ENCODE measurements at places on chromosomes 1 and 21.
A peak's percentile ranks its signal among the peaks of the same experiment; 100 is the strongest.

DNA sequence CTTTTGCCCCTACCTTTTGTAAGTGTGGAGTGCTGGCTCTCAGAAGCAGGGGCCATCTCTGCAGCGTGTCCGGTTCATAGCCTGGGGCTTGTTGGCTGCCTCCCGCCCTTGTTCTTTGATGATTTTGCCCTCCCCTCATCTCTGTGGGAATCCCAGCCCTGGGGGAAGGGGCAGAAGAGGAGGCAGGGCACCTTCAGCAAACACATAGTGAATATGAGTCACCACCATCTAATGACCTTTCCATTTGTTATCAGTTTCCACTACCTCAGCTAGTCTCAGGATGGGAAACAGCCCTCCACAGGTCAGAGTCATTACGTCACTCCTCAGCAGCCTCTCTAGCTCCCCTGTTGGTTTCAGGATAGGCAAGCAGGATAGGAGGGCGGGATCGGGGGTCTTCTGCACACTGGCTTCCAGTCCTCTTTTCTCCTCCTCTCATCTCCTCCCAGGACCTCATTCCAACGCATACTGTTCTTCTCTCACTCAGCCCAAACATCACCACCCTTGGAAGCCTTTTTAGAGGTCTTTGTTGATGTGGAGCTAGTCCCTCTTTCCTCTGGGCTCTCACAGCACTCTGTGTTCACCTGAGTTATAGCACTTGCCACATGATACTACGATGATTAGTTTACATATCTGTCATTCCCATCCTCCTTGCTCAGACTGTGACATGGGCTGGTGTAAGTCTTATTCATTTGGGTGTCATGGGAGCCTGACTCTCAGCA lies 15.8 kb downstream of the GADD45A start:
- no peak for DNase-seq

DNA sequence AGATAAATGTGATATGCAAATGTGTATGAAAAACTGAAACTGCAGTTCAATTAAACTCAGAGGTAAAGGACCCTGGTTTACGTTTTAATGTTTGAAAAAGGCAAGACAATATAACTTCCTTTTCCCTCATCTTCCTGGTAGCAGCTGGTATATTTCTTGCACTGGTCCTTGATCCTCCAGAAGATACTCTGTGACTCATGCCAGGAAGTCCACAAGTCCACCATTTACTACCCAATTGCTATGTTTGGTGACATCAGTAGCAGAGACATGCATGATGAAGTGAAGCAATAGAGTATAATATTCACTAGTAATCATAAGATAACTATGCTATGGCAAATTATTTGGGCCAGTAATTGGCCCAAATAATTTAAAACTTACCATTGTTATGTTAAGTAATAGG lies 774.5 kb upstream of the NEGR1 start:
- no peak for DNase-seq

DNA sequence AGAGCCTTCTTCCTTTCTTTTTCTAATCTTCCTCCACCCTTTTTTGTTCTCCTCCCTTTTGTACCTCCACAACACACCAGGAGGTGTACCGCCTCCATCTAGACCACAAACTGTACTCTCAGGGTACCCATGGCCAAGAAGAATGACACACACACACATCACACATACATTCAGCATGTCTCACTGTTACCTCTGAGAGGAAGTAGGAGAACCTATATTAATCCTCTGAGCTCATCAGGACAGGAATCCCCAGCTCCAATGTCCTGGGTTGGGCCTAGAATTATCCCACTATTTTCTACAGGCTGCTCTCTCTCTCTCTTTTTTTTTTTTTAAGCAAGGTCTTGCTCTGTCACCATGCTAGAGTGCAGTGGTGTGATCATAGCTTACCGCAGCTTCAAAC lies 36.7 kb downstream of the ATP2B4 start:
- no peak for DNase-seq

DNA sequence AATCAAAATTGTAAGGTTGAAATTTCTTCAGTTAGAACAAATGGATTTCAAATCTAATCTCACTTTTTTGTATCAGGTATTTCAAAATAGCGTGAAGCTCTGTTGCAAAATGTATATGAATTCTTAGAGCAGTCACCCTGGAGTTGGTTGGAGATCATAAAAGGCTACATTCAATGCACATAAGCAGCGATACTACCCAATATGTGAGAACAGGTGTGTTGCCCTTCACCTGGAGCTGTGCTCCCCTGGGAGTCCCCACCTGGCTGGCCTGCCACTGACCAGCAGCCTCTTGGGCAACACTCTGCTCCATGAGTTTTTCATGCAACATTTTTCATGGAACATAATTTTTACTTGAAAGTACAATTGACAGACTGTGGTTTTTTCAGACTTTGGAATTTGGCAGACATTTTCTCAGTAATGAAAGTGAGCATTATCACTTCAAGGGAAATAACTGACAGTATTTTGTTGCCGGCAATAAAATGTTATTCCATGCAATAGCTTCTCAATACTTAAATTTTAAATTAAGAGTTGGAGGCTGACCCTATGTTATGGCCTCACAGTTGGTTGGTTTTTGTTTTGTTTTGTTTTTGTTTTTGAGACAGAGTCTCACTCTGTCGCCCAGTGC lies 95.1 kb downstream of the ST3GAL3 start:
- no peak for DNase-seq

DNA sequence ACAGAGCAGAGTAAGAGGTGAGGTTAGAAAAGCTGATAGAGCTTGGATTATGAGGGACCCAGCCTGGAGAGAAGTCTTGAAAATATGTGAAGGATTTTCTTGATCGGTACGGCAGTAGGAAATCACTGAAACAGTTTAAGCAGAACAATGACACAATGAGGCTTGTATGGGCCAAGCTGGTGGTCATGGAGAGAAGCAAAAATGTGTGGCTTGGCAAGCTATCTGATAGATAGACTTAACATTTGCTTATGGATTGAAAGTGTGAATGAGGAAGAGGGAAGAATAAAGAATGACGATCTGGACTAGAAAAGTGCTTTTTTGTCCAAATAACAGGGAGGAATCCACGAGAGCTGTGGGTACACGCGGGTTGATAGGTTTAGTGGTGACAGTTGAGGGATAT lies 15.4 kb upstream of the XPR1 start:
- no peak for DNase-seq

DNA sequence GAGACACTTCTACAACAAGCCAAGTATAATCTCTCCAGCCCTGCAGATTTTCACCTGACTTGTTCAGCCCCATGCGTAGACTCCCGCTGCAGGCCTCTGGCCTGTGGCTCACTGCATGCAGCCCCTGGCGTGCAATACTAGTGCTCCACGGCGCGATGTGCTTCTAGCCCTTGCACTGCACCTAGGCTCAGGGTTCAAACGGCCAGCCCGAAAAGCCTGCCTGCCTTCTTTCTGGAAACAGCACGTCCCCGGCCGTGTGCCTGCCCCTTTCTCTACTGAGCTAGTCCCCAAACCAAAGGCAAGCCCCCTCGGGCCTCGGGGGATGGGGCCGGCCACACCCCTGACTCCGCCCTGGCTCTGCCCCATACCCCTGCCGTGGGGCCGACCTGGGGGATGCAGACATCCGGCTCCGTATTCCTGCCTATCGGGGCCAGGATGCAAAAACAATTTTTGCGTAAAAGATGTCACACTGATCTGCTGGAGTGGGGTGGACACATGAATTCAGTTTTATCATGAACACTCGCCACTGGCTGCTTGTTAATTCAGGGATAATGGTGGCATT lies 26.3 kb upstream of the TRAPPC10 start:
- DNase-seq = no peak

GRCh38 chr1:55378582-55378981 lies 163.4 kb upstream of the USP24 start:
- no peak for DNase-seq

DNA sequence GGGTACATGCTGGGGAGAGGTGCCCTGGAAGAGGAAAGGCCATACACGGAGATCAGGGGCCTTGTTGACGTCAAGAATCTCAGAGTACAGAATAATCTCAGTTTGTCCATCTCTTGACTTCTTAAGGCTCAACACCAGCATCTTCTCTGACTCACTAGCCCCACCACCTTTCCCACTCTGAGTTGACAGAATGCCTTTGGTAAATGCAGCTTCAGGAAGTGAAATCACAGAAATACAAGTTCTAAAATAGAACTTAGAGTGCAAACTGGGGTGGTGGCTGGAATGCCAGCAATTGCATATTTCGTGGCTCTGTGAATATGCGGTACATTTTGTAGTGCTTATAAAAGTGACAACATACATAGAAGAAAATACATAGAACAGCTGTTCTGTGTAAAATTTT lies 1.6 kb downstream of the COG2 start:
- no peak for DNase-seq

GRCh38 chr1:180970333-180971079 lies 52.2 kb downstream of the STX6 start:
- DNase-seq = no peak

DNA sequence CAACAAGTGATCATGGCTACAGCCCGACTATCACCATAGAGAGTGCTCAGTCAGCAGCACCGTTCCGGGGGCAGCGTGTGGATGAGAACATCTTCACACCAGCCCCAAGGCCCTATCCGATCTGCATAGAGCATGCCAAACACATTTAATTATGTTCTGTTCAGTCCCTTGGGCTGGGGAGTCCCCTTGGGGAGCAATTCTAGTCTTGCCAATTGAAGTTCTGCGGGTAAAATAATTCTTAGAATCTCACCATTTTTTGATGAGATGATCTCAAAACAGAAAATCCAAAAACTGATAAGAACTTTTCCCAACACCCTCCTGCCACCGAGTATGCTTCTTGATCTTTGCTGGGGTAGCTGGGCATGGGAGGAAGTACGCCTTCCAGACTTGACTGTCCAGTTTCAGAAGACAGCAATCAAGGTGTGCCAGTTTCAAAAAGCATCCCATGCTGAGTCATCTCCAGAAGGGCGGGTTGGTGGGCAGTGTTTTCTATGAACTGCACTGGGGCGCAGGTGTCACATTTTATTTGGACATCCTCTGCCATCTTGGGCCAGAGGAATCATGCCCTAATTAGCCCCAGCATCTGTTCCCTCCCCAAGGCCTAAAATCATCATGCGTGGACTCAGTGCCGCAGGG lies 20.8 kb upstream of the PTPRF start:
- DNase-seq = no peak

DNA sequence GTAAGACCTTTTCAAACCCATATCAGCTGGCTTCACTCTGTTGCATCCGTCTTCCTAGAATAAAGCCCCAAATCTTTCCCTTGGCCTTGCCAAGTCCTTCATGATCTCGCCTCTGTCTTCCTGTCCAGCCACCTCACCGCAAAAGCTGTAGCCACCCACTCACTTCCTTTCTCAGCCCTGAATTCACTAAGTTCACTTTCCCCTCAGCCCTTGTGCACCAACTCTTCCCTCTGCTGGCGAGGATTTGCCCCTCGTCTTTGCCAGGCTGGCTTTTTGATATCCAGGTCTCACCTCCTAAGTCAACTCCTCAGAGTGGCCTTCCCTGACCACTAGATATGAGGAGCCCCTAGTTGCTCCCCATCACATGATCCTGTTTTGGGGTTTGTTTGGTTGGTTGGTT lies 3.9 kb upstream of the COL16A1 start:
- no peak for DNase-seq

DNA sequence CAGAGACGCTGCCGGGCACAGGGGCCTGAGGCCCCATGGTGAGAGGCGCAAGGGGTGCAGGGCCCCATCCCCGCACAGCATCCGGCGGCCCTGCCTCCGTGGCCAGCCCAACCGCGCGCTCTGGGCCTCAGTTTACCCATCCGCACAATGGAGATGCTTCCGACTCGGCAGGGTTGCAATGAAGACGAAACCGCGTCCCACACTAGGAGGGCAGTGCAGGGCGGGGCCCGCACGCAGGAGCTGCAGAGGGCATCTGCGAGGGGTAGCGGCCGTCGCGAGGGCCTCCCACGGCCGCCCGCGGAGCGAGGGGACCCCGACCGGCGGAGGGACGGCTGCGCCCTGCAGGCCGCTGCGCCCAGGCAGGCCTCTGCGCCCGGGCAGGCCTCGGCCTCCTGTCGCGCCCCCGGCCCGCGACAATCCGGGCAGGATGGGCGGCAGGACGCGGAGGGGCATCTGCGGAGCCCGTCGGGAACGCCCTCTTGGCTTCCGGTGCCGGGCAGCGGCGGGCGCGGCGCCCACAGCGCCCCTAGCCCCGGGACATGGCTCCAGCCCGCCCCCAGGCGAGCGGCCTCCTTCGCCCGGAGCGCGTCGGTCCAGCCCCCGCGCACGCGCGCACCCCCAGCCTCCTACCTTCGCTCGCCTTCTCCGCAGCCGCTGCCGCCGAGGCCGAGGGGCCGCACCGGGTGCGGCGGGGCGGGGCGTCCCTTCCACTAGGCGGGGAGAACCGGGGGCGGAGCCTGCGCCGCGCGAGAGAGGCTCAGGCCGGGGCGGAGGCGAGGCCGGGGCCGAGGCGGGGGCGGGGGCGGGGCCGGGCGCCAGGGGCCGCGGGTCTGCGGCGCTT lies 15.3 kb downstream of the RNU1-1 start:
- peak; percentile 69 for DNase-seq

DNA sequence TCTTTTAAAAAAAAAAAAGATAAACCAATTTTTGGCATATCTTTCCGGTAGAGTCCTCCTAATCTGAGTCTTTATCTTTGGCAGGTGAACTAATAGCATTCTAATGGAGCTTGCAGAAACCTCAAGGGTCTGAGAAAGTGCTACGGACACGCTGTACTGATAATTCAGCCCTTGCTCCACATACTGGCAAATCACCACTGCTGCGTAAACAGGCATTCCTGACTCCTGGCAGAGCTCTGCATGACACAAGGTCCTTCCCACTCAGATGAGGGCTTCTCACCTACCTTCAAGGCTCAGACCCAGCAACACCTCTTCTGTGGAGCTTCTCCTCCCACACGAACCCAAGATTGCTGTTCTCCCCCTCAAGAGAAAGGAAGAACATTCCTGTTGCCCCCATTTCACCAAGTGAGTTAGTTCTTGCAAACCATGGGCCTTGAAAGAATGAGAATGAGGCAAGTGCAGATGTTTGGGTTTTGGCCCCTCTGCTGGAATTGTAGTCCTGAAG lies 48.0 kb downstream of the LYST start:
- no peak for DNase-seq

- DNase-seq = no peak
These were observed 633 bp downstream of the DMRTA2 start for GRCh38 chr1:50422675-50422945.

DNA sequence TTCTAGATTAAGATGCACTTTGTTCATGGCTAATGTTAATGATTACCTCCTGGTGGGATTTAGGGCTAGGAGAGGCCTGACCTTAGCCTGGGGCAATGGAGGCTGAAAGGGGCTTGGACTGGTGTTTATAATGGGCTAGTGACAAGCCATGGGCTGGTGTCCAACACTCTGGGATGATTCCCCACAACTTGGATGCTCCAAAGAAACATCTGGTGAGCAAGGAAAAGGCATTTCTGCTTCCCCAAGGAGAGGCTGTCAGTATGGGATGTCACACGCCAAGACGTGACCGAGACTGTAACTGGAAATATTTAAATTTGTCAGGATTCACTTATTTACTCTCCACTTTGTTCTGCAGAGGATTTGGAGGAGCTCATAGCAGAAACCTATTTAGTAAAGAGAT lies 45.2 kb downstream of the PTPRU start:
- DNase-seq = no peak

- DNase-seq = no peak
These were observed 83.6 kb downstream of the ST6GALNAC3 start for GRCh38 chr1:76158126-76158525.

Measured in stimulated activated CD8-positive, alpha-beta memory T cell treated with anti-CD3 and anti-CD28 coated beads, Interleukin-7, amount 100 ng/mL, for 1 hour (primary cell).